ENCODE measurements at places on chromosomes 2 and 18.
A peak's percentile ranks its signal among the peaks of the same experiment; 100 is the strongest.

DNA sequence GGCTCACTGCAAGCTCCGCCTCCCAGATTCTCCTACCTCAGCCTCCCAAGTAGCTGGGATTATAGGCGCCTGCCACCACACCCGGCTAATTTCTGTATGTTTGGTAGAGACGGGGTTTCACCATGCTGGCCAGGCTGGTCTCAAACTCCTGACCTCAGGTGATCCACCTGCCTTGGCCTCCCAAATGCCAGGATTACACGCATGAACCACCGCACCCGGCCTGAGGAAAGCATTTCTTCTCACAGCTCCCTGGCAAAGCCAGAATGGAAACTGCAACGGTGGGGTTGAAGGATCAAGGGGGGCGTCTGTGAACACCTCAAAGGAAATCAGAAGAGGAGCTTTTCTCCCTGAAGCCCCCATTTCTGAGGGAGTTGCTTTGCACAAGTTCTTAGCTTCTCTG lies 11.2 kb upstream of the TEX51 start:
- DNase-seq, result no peak
- H3K36me3 ChIP-seq, result no peaks in the 10 kb centered on the region

DNA sequence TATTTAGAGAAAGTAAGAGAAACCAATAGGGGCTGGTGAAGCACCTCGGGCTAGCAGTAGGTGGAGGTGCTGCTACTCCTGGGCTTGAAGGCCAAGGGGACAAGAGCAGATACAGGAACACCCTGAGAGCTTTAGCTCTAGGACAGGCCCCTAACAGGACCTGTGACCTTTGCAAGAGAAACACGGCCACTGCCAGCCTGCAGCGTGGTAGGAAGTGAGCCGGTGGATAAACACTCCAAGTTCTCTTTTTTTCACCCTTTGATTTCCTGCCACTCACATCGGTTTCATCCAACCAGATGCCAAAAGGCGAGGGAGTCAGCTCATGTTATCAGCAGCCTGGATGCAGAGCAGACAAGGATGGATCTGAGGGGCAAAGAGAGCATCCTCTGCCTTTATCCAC lies 66.8 kb upstream of the SPRED2 start:
- no peak overlapping the region for H3K4me3 ChIP-seq
- no peak overlapping the region for H3K27ac ChIP-seq
- DNase-seq, result no peak
- H3K36me3 ChIP-seq, result no peaks in the 10 kb centered on the region
- H3K4me1 ChIP-seq, result no peaks in the 10 kb centered on the region
- H3K27me3 ChIP-seq, result peaks cover 5% of the 10 kb centered on the region

DNA sequence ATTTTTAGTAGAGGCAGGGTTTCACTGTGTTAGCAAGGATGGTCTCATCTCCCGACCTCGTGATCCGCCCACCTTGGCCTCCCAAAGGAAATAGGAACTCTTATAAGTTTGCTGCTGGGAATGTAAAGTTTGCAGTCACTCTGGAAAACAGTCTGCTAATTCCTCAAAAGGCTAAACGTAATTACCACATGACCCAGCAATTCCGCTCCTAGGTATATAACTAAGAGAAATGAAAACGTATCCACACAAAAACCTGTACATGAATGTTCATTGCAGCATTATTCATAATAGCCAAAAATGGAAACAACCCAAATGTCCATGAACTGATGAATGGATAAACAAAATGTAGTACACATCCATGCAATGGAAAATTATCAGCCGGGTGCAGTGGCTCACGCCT lies 21.9 kb upstream of the ATRAID start:
- DNase-seq, result no peak
- H3K27ac ChIP-seq, result no peak overlapping the region
- H3K4me1 ChIP-seq, result no peaks in the 10 kb centered on the region
- no peaks in the 10 kb centered on the region for H3K36me3 ChIP-seq
- H3K27me3 ChIP-seq, result peaks cover 6% of the 10 kb centered on the region

- H3K27me3 ChIP-seq, result peaks cover 9% of the 10 kb centered on the region
- H3K4me3 ChIP-seq, result no peak overlapping the region
- DNase-seq, result no peak
- H3K36me3 ChIP-seq, result no peaks in the 10 kb centered on the region
- H3K27ac ChIP-seq, result no peak overlapping the region
Observed at GRCh38 chr18:50674307-50674980, 114.6 kb downstream of the MAPK4 start.

GRCh38 chr2:54966837-54967236 lies 83.4 kb downstream of the RTN4 start:
- peaks cover 58% of the 10 kb centered on the region for H3K36me3 ChIP-seq
- H3K4me3 ChIP-seq, result no peak overlapping the region
- no peak for DNase-seq
- H3K4me1 ChIP-seq, result peaks cover 9% of the 10 kb centered on the region

GRCh38 chr2:62410926-62411456 lies 95.0 kb downstream of the TMEM17 start:
- no peak for DNase-seq
- no peaks in the 10 kb centered on the region for H3K27me3 ChIP-seq
- H3K36me3 ChIP-seq, result no peaks in the 10 kb centered on the region
- H3K27ac ChIP-seq, result no peak overlapping the region

DNA sequence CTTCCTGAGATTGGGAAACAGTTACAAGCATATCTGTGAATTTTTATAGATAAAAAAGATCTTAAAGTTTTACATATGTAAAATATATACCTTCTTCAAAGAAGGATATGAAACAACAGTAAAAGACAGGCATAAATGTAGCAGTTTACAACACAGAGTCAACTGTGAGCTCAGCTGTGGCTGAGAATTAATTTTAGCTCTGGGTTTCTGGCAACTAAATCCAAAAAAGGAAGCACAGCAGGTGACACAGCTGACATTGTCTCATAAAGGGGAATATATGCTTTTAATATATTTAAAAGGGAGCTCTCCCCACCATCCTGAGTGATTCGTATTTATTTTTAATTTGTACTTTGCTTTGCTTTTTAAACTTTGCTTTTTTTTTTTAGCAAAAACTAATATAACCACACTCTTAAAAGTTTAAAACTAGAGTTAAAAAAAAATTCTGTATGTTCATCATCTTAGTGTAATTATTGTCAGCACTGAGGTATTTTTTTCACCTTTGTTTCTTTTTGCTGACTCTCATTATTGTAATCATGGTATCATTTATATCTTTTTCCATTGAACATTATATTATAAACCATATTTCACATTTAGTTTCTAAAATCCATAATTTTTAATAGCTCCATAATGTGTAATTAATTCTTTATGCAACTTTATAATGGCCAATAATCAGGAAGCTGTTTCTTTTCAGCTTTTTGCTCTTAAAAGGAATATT lies 6.7 kb downstream of the TUBB6 start:
- H3K27ac ChIP-seq, result peak overlapping the region; percentile 73
- no peak for DNase-seq
- H3K36me3 ChIP-seq, result peaks cover 18% of the 10 kb centered on the region

DNA sequence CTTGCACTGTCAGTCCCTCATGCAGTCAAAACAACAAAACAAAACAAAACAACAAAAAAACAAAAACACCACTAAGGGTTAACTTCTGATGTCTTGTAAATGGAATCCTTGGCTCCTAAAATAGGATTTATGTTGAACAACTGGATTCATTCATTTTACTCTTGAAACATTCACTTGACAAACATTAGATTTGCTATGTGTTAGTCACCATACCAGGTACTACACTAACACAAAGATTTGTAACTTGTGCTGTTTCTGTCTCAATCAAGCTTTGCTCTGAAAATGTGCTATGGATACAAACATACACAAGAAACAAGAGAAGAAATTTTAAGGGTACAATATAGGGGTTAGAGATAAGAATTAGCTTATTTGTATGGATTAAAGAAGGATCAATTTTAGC lies 812.8 kb downstream of the LRP1B start:
- no peak for DNase-seq
- H3K36me3 ChIP-seq, result no peaks in the 10 kb centered on the region
- no peak overlapping the region for H3K27ac ChIP-seq
- H3K4me3 ChIP-seq, result no peak overlapping the region

- no peaks in the 10 kb centered on the region for H3K36me3 ChIP-seq
- H3K4me3 ChIP-seq, result no peak overlapping the region
- DNase-seq, result no peak
- no peak overlapping the region for H3K27ac ChIP-seq
- peaks cover 2% of the 10 kb centered on the region for H3K4me1 ChIP-seq
- H3K27me3 ChIP-seq, result peaks cover 20% of the 10 kb centered on the region
Observed at GRCh38 chr2:232892221-232892620, 22.2 kb downstream of the SNORC start.

All from activated B cell treated with CpG ODN at 0.5 μM for 24 hours (primary cell).